Stimulated activated CD4-positive, alpha-beta T cell treated with anti-CD3 and anti-CD28 coated beads, Interleukin-15, amount 100 ng/mL, for 1 hour (primary cell): ENCODE measurements at places on chromosomes 13 and 19.

- no peak for DNase-seq
Measured at GRCh38 chr13:100108913-100109507, 20.1 kb downstream of the PCCA start.

GRCh38 chr13:99376132-99376531, 68.9 kb upstream of the GPR183 start:
- DNase-seq: no peak

DNA sequence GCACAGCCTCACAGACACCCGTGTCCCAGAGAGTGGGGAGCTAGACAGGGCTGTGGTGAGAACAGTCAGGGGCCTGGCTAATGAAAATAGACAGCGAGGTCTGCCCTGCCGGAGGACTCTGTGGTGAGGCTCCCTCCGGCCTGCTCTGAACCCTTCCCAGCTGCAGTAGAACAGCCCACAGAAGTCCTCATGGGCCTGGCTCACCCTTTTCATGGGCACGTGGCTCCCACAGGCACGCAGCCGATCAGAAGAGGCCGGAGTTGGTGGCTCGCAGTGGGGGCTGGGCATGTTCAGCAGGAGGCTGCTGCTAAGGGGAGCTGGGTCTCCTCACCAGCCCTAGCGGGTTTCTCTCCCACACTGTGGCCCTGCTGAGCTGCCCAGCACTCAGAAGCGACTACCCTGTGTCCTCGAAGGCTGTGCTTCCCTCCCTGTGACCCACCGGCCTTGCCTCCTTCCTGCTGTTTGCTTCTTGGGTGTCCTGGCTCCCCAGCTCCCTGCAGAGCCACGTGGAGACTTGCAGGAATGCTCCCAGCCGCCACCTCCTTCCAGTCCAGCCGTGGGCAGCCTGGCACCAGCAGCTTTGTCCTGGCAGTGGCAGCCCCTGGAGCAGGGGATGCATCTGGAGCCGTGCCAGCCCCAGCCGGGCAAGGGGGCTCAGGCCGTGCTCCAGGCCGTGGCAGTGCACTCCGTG, 138.7 kb downstream of the KDM4B start:
- no peak for DNase-seq

- DNase-seq: no peak
Measured at GRCh38 chr19:2252055-2252796, 3.1 kb downstream of the AMH start.

DNA sequence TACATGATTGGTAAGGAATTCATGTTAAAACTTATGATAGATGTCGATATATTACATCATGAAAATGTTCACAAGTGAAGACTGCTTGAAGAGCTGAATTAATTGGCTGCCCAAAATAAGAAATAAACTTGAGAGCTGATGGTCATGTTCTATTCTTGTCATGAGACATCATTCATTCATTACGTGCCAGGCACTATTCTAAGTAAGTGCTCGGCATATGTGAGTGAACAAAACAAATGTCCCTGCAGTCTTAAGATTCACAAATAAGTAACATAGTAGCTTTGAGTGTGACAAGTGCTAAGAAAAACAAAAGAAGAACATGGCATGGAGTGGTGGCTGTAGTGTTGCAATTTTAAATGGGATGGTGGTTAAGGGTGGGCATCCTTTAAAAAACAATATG, 329.3 kb downstream of the SUCLA2 start:
- no peak for DNase-seq

GRCh38 chr19:40682431-40682964, 8.0 kb downstream of the NUMBL start:
- no peak for DNase-seq

GRCh38 chr19:13036366-13036976, 41.2 kb downstream of the NFIX start:
- no peak for DNase-seq
